ENCODE measurements at places on chromosomes 1 and 21.

DNA sequence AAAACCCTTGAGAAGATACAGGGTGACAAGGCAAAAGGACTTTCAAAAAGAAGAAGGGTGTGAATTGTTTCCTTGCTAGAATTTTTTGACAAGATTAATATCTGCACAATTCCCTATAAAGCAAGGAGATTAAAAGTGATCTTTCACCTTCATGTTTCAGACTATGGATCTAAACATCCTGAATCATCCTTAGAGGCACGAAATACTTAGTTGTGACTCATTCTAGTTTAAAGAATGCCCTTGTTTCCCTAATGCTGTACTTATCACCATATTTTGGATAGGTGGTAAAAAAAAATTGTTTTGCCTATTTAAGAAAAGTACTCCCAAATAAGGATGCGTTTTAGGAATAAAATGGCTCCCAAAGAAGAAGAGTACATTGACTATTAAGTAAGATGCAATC is 415.1 kb downstream of the LRRIQ3 start:
- DNase-seq, result no peak

DNA sequence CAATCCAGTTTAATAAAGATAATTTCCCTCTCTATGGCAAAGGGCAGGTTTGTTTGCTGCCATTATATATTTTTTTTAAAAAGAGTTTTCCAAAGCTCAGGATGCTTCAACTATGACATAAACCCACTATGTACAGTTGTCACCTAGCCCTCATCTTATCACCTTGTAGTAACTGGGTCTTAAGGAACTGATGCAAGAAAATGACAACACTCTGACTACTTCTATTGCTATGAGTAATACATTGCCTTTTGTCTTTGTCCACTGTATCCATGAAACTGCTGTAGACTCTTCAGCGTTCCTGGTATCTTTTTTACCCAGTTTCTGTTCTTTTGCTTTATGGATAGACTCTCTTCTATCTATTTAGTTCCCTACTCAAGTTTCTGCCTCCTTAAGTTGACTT is 586.5 kb downstream of the NEGR1 start:
- no peak for DNase-seq

DNA sequence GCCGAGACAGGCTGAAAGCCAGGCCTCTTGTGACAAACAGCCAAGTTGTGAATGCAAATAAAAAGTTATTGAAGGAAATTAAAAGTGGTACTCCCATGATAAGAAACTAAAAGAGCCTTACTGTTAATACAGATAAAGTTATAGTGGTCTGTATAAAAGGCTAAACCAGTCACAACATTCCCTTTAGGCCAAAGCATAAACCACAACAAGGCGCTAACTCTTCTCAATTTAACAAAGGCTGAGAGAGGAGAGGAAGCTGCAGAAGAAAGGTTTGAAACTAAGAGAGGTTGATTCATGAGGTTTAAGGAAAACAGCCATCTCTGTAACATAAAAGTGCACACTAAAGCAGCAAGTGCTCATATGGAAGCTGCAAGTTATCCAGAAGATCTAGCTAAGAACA is 10.7 kb downstream of the C1orf105 start:
- no peak for DNase-seq

GRCh38 chr21:41965045-41965444 is 11.2 kb upstream of the C2CD2 start:
- no peak for DNase-seq

DNA sequence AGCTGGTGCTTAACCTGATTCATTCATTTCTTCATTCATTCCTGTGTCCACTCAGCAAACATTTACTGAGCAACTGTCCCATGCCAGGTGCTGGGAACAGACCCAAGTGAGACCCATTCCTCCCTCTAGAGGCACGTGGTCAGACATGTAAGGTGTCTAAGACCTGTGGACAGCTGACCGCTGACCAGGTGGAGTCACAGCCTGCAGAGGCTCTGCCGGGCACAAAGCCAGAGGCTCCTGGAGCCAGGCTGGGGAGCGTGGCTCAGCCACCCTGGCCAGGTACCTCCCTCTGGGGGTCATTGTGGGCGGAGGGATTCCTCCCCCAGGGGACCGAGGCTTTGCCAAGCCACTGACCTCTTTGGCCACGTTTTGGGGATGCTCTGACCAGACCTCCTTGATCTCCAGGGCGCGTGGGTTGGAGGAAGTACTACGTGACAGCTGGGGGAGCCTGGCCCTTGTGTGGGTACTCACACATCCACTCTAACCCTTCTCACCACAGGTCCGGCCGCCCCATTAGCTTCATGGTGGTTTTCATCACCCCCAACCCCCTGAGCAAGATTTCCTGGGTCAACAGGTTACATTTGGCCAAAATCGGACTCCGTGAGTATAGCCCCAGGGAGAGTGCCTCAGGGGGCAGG is 100.3 kb downstream of the ARHGEF10L start:
- no peak for DNase-seq

- DNase-seq, result no peak
Observed at GRCh38 chr21:25369524-25370300, 237.6 kb downstream of the MRPL39 start.

GRCh38 chr1:236471653-236472052 is 52.1 kb upstream of the LGALS8 start:
- peak; percentile 89 for DNase-seq

DNA sequence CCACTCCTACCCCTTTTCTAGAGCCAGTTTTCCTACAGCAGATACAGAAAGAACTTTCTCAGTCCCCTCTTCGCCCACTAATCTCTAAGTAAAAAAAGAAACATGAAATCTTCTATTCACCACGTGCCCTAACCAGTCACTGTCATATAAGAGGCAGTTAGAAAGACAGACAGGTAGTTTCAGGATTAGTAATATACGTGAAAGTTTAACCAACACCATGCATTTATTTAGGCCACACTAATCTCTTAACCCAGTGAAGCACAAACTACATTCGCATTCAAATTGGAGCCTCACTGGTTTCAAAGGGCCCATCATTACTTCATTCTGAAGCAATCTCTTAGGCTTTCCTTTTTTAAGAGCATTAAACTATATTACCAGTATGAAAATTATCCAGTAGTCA is 10.1 kb downstream of the GPATCH2 start:
- no peak for DNase-seq

DNA sequence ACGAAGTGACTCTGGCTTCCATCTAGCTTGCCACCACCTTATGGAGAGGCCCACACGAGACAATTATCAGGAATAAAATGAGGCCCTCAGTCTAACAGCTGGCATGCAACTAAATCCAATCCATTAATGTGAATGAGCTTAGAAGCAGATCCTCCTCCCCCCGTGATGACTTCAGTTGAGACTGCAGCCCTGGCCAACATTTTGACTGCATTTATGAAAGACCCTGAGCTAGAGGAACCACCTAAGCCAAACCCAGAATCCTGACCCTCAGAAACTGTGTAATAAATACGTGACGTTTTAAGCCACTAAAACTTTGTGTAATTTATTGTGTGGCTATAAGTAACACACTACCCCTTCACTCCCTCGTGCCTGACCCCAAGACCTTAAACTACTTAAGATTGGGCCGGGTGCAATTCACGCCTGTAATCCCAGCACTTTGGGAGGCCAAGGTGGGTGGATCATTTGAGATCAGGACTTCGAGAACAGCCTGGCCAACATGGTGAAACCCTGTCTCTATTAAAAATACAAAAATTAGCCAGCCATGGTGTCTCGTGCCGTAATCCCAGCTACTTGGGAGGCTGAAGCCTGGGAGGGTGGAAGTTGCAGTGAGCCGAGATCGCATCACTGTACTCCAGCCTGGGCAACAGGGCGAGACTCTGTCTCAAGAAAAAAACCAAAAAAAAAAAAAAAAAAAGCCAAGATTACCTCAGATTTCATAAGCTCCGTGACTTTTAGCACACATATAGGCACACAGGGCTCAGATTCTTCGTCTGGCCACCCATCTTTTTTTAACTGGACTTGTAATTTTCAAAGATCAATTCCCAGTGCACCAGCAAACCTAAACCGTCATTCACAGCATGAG is 72.5 kb downstream of the ENAH start:
- DNase-seq, result no peak

DNA sequence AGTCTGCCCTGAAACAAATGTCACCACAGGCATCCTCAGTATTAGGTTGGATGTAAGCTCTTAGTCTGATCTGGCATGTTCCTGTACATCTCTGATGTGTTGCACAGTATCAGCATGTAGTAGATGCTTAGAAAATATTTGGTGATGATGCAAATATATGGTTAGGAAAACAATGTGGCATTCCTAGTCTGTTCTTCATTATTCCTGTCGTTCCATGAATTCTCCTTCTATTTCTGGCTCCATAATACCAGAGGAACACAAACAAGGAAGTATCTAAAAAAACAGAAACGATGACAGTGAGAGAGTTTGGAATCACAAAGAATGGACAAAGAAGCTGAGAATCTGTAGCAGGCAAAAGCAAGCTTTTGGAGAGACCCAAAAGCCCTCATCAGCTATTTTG is 236.6 kb downstream of the HHAT start:
- no peak for DNase-seq

GRCh38 chr1:30872033-30872947 is 36.3 kb downstream of the SDC3 start:
- no peak for DNase-seq

DNA sequence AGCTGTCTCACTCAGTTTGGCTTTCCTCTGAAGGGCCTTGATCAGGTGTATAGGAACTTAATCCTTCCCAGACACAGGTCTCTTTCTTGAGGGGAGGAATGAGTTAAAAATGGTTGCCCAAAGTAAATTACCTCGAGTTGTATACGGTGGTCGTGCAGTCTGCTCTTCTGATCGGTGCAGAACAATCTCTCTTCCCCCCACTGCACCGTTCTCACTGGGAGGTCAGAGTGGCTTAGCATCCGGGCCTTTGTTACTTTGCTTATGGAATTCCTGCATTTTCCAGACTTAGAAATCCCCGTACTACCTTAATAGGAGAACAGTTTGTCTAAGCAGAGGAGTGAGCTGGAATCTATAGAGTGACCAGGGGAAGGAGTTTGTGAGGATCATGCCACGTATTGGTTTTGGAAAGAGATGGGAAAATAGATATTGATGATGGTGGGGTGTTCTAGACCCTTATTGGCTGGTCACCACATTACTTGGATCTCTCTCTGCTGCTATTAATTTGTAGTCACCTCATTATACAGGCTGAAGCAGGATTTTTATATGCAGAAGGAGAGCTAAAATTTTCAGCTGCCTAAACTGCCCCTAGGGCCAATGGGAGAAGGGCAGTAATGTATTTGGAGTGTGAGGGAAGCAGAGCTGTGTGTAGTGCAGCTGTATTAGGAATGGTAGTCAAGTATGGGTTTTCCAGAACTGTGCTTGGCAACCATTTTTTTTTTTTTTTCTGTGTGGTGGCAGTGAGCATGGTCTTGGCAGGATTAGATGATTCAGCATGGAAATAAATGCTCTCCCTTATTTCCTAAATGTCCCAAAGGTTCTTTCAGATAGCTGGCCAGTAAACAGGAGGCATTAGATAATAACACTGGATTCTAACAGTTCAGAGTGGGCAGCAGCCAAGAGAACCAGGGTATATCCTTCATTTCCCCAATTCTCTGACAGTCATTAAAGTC is 81.5 kb downstream of the NDUFS5 start:
- peak; percentile 37 for DNase-seq

DNA sequence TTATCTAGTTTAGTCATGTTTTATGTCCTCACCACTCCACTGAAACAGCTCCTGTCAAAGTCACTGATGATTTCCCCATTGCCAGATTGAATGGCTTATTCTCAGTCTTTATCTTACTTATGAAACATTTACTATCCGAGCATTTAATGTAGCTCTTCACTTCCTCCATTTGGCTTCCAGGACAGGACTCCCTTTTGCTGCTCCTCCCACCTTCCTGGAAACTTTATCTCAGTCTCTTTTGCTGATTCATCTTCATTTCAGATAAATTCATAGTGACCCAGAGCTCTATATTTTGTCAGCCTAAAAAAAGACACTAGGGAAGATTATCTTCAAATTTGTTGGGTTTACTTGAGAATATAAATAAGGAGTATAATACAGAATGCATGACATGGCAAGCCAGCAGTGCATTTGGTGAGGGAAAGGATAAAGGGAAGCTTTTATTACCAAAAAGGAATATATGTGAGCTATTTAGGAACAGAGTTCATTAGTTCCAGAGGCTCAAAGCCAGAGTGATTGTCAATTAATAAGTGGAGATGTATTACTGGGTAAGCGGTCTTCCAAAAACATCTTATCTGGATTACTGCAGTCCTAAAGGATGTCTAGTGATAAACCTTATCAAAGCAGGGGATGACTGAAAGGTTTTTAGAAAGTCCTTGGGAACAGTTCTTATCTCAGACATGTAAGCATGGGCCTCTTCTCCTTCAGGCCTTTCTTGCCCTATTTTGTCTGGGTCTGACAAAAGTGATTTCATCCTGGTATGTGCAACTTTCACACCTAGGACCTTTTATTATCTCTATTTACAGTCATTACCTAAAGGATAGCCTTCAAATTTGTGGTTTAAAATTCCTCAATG is 25.6 kb downstream of the IL23R start:
- no peak for DNase-seq

GRCh38 chr21:31752352-31752751 is 20.4 kb upstream of the SCAF4 start:
- no peak for DNase-seq

- DNase-seq, result no peak
Observed at GRCh38 chr1:22231995-22232690, 89.2 kb upstream of the WNT4 start.

- DNase-seq, result peak; percentile 81
Observed at GRCh38 chr1:156852418-156852874, 6.5 kb downstream of the INSRR start.

GRCh38 chr1:228862542-228863505 is 127.5 kb downstream of the RHOU start:
- no peak for DNase-seq

DNA sequence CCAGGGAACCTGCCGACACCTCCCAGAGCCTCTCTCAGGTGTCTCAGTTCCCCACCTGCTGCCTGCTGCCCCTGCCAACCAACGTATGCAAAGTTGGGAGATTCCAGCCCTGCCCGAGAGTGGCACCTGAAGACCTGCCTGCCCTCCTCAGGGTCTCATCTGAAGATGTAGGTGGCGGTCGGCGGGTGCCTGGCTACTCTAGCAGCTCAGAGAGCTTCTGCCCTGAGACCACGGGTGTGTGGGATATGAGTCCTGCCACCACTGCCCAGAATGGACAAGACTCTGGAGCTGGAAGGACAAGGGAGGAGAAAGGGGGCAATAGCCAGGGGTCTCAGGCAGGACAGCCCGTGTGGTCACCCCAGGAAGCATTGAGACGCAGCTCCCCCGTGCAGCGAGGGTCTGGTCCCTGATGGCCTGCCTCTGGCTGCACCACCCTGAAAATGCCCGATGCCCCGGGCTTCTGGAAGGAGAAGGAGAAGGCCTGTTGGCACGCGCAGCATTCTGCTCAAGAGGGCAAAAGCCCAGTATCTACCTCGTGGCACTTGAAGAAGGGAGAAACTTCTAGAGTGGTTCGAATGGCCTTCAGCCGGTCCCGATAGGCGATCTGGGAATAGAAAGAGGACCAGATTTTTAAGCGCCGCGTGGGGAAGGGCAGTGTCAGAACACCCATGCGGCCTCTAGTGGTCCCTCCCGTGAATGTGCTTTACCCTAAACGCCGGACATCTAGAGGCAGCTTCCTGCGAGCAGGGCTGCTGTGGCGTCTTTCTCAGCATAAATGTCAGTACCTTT is 88.8 kb downstream of the STUM start:
- no peak for DNase-seq

All from DMS79 (cell line).